ENCODE measurements at places on chromosomes 6 and 20.

GRCh38 chr6:134287859-134288537 is 29.9 kb downstream of the SGK1 start:
- no peak for DNase-seq

DNA sequence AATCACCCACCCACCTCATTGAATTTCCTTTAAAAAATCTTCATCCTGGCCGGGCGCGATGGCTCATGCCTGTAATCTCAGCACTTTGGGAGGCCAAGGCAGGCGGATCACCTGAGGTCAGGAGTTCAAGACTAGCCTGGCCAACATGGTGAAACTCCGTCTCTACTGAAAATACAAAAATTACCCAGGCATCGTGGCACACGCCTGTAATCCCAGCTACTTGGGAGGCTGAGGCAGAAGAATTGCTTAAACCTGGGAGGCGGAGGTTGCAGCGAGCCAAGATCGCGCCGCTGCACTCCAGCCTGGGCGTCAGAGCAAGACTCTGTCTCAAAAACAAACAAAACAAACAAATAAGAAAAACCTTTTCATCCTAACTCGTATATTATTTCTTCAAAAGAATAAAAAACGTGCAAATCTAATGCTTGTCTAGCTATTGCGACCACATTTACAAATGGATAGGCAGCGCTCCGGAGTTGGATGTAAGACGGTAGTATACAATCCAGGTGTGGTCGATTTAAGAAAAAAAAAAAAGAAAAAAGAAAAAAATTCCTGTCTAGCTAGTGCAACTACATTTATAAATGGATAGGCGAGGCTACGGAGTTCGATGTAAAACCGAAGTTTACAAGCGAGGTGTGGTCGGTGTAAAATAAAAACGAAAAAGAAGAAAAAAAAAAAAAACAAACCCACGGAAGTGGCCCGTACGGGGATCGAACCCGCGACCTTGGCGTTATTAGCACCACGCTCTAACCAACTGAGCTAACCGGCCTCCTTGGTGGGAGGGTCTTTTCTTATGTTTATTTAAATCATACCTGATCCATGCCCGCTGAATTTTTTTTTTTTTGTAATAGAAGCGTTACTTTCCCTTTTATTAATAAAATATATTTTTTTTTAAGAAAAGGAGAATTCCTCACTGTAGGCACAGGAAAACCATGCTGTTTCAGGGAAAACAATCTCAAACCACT is 70.7 kb upstream of the PRSS16 start:
- DNase-seq = no peak

DNA sequence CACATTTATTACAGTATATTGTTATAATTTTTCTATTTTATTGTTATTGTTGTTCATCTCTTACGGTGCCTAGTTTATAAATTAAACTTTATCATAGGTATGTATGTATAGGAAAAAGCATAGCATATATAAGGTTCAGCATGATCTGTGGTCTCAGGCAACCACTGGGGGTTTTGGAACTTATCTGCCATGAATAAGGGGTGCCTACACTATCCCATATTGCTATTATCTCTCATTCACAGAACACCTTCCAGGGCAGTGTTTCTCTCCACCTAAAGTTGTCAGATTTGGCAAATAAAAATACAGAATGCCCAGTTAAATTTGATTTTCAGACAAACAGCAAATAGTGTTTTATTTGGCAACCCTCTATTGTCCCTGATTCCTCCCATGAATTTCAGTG is 35.5 kb upstream of the FAM184A start:
- no peak for DNase-seq

DNA sequence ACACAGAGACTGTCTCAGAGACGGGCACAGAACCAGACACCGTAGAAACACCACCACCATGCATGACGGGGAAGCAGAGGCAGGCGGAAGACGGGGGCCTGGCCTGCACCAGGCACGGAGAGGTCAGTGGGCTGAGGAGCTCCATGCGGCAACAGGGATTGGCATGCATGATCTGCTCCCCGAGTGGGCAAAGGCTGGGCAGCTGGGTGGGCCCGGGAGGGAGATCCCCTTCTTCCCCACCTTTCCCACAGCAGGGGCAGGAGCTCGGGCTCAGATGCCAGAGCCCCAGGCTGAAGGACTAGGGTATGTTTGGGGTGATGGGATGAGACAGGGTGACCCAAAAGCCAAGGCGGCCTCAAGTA is 43.2 kb downstream of the RAB44 start:
- DNase-seq = no peak

- no peak for DNase-seq
These were observed 700.1 kb downstream of the QKI start for GRCh38 chr6:164114651-164115050.

- DNase-seq = peak; percentile 53
These were observed 5.0 kb upstream of the GDF5 start for GRCh38 chr20:35443003-35443402.

GRCh38 chr6:169028343-169028742 is 225.3 kb downstream of the THBS2 start:
- DNase-seq = no peak

DNA sequence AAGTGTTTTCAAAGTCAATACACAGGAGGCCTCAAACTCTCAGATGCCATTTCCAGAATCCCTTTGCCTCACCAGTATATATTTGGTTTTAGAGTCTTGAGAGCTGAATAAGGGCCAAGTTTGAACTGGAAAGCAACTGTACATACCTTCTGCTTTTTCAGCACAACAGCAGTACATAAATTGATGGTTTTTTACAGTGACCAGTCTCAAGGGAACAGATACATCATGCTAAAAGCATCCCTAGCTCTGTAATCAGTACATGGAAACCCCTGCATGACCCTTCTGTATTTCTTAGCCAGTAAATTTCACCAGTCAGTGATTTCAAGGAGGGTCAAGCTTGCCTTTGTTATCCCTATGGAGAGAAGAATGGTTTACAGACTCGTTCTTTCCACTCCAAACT is 40.6 kb upstream of the ECHDC1 start:
- no peak for DNase-seq

DNA sequence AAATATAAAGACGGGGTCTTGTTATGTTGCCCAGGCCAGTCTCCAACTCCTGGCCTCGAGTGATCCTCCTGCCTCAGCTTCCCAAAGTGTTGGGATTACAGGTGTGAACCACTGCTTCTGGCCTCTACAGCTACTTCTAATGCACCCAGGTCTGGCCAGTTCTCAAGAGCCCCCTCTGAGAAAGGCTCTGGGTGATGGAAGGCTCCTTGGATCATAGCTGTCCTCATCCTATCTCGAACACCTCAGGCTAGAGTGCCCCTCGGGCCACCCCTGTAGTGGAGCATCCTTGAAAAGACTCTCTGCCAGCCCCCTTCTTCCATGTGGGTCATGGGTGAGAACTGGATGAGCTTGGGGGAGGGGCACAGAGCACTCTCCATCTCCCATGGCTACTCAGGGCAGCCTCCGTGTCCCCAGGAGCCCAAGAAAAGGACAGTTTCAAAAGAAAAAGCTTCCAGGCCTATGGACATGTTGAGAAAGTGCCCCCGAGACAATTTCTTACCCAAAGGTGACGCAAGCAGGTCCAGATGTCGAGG is 714 bp upstream of the MYLK2 start:
- no peak for DNase-seq

- DNase-seq = no peak
These were observed 2.0 kb upstream of the VARS1 start for GRCh38 chr6:31797588-31797987.

DNA sequence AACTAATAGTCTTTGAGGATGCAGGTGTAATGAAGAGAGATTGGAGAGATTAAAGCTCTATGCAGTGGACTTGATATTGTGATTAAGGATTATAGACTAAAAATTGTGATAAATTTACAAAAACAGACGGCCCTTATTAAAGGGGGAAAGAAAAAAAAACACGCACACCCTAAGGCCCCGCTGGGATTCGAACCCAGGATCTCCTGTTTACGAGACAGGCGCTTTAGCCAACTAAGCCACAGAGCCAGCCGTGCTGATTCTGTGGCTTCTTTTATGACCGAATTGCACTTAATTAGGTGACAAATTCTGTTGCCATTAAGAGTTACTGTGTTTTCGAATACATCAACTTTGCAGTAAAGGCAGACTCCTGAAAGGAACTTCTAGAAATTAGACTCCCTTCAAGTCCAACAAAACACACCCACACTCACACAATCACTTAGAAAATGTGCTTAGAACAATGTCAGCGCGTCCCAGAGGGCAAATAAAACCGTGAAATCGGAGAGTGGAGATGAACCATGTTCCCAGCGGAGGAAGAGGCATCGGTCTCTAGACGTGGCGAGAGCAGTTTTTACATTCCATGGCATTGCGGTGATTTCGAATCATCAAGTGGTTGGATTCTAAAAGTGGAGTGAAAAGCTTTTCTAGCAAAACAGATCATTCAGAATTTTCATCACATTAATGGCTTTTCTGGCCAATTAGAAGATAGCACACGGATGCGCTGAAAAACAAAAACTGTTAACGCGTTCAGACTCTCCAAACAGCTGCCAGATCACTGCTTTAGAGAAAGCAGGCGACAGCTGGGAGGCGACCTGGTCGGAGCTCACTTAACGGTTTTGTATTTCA is 122.6 kb downstream of the GPX5 start:
- DNase-seq = peak; percentile 25

GRCh38 chr6:99187429-99187828 is 162.0 kb downstream of the FAXC start:
- no peak for DNase-seq

GRCh38 chr6:151130329-151130728 is 109.4 kb upstream of the AKAP12 start:
- no peak for DNase-seq

DNA sequence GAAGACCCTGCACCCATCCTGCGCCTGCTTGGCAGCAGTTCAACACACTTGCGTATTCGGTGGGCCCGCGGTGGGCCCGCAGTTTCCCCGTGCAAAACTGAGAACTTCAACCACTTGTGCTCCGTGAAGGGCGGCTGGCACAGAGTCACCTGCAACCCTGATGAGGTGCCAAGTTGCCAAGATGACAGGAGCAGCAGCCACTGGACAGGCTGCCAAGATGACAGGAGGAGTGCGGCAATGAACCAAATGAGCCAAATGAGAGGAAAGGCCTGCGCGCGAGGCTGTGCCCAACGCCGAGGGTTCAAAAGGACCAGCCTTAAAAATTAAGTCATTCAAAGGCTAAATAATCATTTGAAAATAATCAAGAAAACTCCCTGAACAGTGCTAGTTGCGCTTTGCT is 20.1 kb downstream of the DIDO1 start:
- DNase-seq = no peak

DNA sequence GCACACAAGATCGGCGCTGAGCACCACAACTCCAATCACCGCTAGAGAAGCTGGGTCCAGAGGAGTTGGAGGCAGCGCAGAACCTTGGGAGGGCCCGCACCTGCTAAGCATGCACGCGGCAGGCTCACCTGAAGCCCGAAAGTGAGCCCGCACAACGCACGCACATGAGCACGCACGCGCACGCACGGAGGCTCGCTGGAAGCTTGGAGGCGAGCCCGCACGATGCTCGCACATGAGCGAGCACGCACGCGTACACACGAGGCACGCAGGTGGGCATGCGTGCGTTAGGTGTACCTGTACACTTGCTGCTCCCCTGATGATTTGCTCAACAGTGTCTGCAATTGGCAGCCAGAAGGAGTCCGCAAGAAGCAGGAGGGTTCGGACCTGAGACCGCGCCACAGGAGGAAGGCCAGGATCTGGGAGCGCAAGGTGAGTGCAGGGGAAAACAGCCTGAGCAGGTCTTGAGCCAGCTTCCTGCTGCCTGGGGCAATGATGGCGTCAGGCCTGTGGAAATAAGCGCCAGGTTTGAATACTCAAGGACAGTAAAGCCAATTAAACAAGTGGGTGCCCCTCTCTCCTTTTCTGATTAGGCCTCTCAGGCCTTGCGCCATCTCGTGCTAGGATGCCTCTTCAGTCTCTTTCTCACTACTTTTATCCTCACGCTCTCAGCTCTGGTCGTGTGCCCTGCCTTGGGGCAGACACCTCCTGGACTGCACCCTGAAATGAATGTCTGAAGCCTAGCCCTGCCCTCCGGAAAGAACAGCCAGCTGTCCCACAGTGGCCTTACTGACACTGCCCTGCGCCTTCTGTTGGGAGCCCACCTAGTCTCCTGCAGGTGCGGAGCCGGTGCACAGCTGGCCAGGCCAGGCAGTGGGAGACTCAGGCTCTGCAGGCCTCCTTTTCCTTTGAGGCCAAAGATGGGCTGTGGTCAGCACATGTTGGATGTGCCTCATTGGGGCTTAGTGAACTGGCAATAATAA is 340.4 kb downstream of the CDC5L start:
- no peak for DNase-seq

- DNase-seq = no peak
These were observed 706.2 kb upstream of the GJE1 start for GRCh38 chr6:141426400-141426980.

DNA sequence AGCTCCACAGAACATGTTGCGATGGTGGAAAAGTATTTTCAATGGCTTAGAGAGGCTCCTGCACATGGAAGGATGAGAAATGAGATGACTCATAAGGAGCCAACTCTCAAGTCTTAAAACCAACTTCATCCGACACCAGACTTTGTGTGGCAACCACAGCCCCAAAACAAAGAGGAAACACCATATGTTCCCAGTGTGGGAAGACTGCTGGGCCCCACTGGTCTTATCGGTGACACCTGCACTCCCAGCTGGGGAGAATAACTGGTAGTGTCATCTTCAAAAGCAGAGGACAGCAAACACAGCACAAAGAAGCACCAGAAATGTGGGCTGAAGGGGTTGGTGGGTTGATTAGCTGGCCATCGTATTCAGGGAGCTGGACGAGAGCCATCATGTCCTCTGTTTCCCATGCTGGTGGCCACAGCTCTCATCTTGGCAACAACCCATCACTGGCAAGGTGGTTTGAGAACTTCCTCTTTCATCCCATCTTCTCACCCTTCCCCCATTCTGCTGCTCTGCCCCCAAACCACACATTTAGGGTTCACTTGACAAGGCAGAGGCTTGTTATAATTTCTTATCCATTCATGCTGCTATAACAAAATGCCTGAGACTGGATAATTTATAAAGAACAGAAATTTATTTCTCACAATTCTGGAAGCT is 46.0 kb upstream of the TASP1 start:
- no peak for DNase-seq

DNA sequence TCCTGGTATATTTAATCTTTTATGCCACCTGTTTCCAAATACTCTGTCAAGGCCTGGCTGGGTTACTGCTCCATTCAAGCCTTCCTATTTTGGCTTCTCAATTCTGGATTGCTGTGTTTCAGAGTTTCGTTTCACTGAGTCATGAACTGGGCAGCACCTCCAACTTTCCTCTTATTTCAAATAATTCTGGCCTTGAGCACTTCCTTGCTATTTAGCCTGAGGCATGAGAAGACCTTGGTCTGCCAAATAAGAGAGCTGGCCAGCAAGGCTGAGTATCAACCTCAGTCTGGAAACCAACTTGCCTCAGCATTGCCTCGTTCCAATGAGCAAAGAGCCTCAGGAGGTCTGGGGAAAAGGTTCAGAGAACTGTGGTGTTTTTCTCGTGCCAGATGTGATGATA is 66.6 kb downstream of the TNFAIP3 start:
- DNase-seq = no peak

- no peak for DNase-seq
These were observed 134.4 kb downstream of the ERMARD start for GRCh38 chr6:169885831-169886230.

- DNase-seq = no peak
These were observed 11.1 kb upstream of the ITPR3 start for GRCh38 chr6:33610067-33610466.
